ENCODE measurements at places on chromosomes 7 and 10.

DNA sequence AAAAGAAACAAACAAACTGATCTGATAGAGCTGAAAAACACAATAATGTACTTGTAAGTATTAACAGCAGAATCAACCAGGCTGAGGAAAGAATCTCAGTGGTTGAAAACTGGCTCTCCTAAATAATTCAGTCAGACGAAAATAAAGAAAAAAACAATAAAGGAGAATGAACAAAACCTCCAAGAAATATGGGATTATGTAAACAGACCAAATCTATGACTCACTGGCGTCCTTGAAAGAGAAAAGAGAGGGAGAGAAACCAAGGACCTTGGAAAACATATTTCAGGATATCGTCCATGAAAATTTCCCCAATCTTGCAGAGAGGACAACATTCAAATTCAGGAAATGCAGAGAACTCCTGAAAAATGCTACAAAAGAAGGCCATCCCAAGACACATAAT lies 62.9 kb downstream of the FBXL13 start:
- DNase-seq = no peak

DNA sequence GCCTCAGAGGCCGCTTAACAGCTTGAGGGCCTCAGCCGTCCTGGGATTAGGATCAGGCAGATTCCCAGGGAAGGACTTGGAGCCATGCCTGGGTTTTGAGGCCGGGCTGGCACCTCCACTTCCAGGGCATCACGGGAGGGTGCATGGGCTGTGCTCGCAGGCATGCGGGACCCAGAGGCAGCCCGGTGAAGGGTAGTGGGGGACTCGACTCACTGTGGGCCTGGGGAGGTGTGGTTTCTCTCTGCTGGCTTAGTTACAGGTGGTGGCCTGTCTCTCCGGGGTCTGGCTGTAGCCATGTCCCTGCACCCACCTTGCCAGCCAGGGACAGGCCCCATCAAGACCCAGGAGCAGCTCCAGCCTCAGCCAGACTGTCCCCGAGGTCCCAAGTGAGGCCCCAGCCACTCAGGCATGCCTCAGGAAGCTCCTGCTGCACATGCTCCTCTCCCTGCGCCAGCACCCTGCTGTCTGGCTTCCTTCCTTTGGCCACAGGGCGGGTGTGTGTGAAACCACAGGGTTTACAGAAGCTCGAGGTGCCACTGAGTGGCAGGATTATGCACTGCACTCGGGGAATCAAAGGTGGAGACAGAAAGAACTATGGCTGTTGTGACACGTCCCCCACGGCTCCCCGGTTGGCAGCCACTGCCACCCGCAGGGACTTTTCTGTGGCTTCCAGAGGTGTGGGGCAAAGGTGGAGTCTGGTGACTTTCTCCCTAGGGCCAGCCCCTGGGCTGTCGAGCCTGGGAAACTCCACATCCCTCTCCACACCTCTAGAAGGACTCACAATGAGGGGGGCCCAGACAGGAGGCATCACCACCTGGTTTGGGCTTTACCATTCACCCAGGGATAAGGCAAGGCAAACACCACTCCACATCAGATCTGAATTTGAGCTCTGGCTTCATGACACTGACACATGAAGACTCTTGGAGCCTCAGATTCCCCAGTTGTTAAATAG lies 19.7 kb downstream of the GOLGA7B start:
- peak; percentile 59 for DNase-seq

- no peak for DNase-seq
Measured at GRCh38 chr7:157457355-157458253, 120.8 kb downstream of the DNAJB6 start.

DNA sequence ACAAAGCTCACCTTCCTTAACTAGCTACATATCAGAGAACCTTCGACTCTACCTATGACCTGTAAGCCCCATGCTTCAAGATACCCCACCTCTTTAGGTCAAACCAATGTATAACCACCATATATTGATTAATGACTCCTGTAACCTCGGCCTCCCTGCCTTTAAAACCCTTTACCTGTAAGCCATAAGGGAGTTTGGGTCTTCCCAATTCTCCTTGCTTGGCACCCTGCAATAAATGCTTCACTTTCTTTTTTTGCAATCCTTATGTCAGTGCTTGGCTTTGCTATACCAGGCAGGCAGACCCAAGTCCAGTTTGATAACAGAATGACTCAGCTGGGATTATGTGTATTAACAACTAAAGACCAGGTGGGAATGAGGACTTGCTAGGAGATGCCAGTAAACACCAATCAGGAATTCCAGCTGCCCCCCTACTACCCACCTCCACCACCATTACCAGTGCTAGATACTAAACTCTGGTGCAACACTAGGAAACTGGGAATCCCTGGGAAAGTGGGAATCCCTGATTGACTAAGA lies 22.0 kb upstream of the SLC35G1 start:
- no peak for DNase-seq

DNA sequence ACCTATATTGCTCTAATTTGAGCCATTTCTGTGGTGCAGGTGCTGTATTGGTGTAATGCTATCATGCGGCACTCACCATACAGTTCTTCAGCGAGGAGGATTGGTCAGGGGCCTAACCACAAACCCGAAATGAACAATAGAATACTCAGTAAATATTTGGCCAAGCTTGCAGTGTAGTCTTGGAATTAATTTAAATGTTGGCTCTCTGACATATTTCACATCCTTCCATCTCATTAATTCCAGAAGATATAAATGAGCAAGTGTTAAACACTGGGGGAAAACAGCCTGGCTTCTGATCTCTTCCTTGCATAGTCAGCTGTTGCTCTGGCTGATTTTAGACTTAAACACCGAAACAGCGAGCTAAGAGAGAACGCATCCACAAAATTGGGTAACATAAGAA lies 663.1 kb upstream of the GHITM start:
- no peak for DNase-seq

- no peak for DNase-seq
Measured at GRCh38 chr10:96764425-96765060, 44.2 kb upstream of the PIK3AP1 start.

DNA sequence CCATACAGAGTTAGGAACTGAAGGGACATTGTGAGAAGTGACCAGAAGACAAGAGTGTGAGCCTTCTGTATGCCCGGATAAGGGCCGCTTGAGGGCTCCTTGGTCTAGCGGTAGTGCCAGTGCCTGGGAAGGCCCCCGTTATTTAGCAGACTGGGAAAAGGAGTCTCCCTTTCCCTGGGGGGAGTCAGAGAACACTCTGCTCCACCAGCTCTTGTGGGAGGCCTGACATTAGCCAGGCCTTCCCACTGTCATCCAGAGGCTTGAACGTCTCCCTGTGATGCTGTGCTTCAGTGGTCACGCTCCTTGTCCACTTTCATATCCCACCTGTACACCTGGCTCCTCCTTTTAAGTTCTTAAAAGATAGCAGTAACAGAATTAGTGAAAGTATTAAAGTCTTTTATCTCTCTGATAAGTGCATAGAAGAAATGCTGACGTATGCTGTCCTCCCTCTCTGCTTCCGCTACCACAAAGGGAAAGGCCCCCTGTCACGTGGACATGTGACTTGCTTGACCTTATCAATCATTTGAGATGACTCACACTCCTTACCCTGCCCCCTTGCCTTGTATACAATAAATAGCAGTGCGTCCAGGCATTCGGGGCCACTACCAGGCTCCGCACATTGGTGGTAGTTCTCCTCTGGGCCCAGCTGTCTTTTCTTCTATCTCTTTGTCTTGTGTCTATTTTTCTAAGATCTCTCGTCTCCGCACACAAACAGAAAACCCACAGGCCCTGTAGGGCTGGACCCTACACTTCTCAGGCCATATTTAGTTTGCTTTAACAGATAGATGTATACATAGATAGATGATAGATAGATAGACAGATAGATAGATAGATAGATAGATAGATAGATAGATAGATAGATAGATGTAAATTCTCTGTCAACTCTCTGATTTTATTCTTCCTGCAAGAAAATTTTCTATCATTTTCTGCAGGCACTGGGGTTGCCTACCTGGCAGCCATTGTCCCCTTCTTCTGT lies 131.5 kb upstream of the JCAD start:
- no peak for DNase-seq

DNA sequence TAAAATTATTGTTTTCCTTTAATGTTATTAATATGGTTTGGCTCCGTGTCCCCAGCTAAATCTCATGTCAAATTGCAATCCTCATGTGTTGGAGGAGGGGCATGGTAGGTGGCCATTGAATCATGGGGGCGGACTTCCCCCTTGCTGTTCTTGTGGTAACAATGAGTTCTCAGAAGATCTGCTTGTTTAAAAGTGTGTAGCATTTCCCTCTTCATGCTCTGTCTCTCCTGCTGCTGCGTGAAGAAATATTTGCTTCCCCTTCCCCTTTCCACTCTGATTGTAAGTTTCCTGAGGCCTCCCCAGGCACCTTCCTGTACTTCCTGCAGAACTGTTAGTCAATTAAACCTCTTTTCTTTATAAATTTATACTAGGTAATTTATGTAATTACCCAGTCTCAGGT lies 27.5 kb downstream of the VIM start:
- no peak for DNase-seq

DNA sequence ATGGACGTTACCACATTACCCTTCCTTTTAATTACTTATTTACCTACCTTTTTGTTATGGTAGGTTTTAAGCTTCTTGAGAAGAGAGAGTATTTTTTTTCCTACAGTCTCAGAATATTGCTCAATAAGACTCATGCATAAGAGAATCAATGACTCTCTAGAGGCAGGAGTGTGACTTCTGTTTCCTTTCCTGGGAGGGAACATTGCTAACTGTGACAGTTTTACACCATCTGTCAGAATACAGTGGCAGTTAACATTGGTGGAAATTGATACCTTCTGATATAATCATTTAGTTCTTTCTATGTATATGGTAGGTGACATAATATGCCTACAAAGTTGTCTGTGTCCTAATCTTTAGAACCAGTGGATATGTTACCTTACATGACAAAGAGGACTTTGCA lies 348.7 kb upstream of the POT1 start:
- DNase-seq = no peak

- DNase-seq = no peak
Measured at GRCh38 chr10:47145290-47145934, 154.6 kb upstream of the GDF10 start.

DNA sequence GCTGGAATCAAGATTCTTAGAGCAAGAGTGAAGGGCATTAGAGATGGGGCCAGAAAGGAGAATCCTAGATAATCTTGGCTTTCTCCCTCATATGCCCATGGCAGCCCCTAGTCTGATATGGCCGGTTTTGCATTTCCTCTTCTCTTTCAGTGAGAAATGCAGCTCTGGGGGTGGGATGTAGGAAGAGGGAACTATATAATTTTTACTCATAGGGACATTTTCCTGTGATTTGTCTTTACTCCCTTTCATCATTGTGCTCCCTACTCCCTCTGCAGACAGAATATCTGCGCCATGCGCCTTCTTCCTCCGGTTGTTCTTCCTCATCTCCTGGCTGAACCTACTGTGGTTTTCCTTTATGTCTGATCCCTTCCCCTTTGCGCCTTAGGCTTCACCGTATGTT lies 16.8 kb upstream of the CHCHD1 start:
- DNase-seq = no peak

DNA sequence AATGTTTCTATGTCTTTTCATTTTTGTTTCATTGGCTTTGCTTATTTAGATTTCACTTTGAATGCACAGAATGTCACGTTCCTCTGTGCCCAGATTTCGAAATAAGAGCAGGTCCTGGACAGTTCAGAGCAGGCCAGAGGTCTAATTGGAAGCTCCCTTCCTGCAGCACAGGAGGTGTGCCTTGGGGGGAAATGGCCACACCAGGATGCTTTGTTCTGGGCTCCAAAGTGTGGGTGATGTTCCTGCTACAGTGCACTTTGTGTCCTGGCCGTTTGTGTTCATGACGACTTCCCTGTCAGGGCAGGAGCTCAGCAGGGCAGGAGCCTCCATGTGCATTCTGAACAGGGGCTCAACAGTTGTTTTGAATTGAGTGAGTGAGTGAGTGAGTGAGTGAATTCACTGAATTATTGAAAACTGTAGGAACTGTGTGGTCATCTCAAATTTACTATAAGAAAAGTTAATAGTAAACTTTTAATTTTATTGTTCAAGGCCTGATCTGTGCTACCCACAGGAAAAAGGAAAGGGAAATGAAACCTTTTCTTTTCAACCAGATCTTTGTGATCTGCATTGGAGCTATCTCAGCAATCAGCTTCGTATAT lies 109.5 kb upstream of the GJD4 start:
- DNase-seq = no peak

DNA sequence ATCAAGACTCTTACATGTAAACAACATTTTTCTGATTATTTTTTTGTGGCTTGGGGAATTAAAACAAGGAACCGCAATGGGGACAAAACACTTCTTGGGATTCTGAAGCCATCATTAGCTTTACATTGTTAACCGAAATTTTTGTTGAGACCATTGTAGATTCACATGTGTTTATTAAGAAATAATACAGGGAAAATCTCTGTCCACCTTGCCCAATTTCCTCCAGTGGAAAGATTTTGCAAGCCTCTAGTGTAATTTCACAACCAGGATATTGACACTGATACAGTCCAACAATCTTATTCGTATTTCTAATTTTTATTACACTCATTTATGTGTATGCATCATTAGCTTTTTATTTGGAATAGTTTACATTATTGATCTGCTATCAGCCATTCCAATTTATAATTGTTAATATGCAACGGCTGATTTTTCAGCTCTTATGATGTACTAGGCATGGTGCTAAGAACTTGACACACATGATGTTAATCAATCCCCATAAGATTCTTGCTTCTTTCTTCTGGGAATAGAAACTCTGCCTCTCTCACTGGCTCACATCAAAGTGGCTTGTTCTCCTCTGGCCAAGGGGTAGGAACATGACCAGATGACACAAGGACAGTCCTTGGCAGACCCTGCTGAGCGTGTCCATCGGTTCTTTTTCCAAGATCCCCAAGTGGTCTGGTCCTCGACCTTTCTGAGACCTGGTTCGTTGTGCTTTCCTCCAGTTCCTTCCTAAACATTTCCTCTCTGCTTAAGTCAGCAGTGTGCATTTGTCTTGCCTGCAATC lies 137.6 kb downstream of the ADAM12 start:
- DNase-seq = no peak

GRCh38 chr7:95694334-95694733 lies 78.0 kb upstream of the DYNC1I1 start:
- DNase-seq = no peak

GRCh38 chr10:125599194-125599593 lies 83.8 kb downstream of the TEX36 start:
- no peak for DNase-seq
